ENCODE measurements at places on chromosomes 2 and 18.
A peak's percentile ranks its signal among the peaks of the same experiment; 100 is the strongest.

DNA sequence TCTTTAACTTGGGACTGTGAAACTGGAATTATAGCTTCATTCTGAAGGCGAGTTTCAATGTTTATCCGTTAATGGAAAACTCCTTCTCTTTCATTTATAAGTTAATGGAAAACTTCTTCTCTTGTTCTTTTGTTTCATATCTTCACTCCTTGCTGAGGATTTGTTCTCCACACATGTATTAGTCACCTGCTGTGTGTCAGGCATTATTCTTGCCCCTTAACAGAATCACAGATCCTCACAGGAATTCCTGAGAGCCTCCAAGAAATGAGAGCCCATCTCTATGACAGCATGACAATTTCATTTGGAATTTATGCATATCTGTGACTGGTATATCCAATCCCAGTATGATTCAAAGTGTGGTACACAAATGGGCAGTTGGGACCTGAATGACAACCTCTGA lies 545.8 kb downstream of the BCL11A start:
- no peak for DNase-seq

DNA sequence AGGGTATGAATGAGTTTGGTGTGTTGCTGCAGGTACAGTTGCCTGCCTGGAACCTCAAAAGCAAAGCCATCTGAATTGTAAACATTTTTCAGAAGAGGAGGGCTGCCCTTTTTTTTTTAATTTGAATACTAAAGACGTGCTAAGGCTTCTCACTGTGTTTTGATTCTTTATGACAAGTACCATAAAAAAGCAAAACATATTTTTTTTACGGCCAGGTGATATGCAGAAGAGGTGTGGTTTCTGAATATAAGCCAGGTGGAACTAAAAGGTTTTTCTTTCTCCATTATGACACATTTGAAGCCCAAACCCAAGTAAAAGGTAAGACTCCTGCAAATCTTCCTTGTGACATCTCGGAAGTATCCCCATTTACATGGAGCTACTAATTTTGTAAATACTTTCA lies 246.3 kb downstream of the IRS1 start:
- no peak for DNase-seq

- no peak for DNase-seq
Measured at GRCh38 chr18:382423-382984, 114.7 kb upstream of the THOC1 start.

DNA sequence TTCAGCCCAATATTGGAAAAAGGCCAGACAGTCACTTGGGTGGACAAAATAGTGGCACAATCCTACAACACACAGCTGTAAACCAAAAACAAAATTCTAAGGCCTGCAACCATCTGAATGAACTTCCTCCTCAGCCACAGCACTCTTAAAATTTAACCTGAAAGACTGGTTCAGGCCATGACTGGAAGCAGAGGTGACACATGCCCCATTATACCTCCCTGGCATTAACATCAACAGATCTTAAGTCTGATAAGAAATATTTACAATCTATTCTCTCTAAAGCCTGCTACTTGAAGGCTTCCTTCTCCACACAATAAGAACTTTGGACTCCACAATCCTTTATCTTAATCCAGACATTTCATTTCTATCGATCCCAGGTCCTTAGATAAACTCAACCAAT lies 192.4 kb upstream of the LRP1B start:
- no peak for DNase-seq

- no peak for DNase-seq
Measured at GRCh38 chr2:23489471-23490322, 104.7 kb downstream of the KLHL29 start.

- no peak for DNase-seq
Measured at GRCh38 chr2:109499566-109499965, 114.2 kb downstream of the SEPTIN10 start.

DNA sequence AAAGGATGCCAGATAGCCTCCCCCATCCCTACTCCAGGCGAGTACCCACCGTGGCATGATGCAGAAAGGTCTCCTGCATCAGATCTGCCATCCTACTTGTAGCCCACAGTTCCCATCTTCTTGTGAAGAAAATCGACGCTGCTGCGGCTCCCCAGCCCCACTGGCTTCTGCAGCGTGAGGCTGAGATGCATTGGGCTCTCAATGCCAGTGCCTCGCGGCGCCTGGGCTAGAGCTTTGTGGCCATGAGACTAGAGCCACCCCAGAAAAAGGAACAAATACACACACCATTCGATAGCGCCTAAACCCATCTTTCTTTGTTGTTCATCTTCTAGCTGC lies 2.8 kb downstream of the NOL4 start:
- no peak for DNase-seq

DNA sequence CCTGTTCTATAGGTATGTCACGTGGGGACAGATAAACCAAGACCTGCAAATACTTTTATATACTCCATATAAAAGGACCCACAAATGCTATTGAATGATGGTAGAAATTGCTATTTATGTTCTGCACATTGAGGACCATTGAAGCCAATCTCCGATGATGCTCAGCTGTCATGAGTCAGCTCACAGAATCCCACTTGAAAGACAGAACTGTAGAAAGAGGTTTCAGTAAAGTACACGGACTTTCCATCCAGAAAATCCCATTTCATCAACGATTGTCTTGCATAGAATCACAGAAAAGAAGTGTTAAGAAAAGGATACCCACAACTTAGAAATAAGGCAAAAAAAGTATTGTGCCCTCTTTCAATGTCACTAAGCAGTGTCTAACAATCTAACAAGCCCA lies 169.0 kb upstream of the COPS8 start:
- no peak for DNase-seq

DNA sequence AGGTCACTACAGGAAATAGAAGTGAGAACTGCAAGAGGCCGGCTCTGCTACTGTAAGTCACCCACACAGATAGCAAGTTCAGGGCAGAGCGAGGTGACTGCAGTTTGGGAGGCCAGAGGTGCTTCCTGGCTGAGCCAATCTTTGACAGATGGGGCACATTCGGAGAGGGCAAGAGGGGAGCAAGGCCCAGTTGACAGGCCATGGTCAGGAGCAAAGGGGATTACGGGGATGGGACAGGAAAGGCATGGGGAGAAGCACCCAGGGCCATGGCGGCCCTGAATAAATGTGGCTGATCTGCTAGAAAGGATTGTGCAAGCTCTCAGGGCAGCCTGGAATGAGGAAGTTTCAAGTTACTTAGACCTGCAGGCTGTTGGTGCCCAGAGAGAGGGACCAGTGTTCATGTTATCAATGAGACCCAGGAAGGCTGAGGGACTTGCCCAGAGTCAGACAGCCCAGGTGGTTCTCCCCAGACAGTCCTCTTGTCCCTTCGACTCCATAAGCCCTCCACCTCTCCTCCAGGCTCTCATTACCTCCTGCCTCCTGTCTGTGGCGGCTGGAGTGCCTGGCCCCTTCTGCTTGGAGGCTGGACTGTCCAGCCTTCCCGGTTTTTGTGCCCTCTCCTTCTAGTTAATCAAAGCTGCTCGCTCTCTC lies 123.3 kb downstream of the CTIF start:
- DNase-seq: no peak

DNA sequence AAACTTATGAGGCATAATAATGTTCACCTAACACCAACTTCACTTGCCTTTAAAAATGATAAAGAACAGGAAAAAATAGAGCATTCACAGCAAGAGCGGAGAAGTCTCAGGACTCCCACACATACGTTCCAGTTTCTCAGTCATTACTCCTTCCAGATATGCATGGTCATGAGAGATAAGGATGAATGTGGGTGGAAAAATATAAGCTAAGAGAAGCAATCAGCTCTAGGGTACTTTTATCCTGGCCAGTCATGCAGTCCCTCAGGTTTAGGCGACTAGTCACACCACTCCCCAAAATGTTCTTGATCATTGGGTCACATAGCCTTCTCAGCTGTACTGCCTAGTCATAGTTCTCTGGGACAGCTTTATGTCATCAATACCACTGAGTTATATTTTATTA lies 29.2 kb upstream of the CCDC178 start:
- DNase-seq: no peak

DNA sequence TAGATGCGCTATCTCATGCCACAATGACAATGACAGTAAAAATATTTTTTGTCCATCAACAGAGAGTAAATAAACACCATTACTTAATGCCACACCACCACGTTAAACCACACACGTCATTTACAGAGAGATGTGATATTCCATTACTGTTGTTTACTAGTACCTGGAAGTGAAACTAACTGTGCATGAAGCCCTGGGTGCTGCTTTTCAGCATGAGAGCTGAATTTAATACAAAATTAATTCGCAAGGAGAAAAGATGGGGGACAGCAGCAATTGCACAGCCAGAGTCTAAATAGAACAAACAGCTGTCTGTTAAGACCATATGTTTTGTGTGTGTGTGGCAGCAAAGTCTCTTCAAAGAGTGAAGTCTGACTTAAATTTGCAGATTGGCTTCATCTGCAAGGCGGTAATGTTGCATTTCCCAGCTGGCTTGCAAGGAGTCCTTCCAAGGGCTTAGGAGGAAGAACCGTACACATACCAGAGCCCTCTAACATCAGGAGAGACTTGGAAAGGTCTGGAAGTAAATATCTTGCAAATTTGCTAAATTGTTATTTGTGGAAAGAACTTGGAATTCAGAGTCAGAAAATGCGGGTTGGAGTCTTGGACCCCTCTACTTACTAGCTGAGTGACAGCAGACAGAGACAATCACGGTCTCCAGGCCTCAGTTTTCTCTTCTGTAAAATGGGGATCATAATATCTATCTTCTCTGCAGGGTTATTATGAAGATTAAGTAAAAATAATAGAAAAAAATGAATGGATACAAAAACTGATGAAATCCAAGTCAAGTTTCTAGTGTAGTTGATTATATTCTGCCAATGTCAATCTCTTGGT lies 127.6 kb downstream of the ALPK2 start:
- DNase-seq: no peak

- DNase-seq: no peak
Measured at GRCh38 chr18:54075689-54076088, 148.8 kb downstream of the MBD2 start.

DNA sequence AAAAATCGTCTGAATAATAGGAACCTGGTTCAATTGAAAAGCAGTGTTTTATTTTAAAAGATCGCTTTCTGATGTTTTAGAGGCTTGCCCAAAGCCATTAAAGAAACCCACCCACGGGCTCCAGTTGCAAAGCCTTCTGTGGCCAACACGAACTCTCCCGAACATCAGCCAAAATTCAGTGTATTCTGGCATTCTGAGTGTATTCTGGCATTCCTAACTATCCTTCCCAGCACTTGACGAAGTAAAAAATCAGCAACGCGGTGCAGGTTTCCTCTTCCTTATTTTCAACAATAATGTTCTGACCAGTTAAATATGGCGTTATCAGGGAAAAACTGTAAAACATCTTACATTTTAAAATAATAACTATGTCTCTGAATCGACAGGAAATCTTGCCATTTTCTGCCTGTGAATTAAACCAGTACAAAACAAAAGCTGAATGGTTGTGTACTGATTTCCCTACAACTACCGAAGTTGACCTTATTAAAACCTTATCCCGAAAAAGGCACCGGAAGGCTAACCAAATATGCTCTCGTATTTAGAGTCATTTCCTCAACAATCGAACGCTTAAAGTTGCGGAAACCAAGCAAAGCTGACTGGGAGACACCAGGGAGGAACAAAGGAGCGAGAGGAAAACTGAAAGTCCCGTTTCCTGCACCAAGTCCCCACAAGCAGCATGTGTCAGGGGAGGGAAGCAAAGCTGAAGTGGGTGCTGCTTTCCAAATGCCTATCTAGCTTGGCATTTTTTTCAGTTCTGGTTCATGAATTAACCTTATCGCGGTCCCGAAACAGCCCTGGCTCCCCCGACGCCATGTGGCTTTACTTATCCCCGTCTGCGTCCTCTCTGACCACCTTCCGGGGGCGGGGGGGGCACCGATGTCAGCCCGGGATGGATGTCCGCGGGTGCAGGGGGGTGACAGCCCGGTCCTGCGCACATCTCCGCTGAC lies 44.3 kb downstream of the ZNF516 start:
- DNase-seq: peak; percentile 48
